ENCODE measurements at places on chromosomes 5 and 9. TPM values are rescaled to one million over a fixed set of nuclear protein-coding genes. Genes with fewer than 3 reads are reported as not detected.

GRCh38 chr9:121439711-121440664 lies 59.7 kb downstream of the GGTA1 start:
- no peak for DNase-seq

DNA sequence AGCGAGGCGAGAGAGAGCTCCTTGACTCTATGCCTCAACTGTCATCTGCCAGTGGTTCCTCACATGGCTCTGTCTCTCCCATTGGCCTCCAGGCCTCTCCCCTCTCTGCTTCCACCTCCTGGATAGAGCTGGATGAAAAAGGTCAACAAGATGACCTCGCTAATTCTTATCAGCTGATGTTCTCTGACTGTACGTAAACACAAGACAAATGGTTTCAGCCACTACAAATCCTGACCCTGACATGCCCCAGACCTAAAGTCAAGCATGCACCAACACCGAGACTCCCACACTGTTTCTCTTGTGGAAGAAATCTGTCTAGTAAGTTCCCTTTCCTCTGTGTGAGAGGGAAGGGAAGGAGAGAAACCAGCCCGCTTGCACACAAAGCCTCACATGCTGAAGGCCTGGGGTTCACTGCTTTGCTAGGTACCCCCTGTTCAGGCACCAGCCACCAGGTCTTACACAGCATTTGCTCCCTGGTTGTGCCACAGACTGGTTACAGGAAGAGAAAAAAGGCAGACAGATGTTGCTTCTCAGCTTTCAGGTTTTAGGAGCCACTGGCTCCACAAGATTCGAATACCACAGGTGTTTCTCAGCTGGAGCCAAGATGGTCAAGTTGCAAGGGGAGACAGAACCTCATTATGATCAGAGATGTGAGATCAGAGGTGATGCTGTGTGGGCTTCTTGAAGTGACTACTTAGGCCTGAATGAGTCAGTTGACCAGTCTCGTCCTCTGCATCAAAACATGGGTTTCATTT lies 592.5 kb downstream of the CCDC171 start:
- DNase-seq = no peak

GRCh38 chr5:125263356-125263755 lies 516.9 kb upstream of the ZNF608 start:
- no peak for DNase-seq

GRCh38 chr5:95727764-95728191 lies 3.4 kb upstream of the RHOBTB3 start:
- DNase-seq = no peak

GRCh38 chr5:35308421-35308820 lies 78.1 kb upstream of the PRLR start:
- no peak for DNase-seq

DNA sequence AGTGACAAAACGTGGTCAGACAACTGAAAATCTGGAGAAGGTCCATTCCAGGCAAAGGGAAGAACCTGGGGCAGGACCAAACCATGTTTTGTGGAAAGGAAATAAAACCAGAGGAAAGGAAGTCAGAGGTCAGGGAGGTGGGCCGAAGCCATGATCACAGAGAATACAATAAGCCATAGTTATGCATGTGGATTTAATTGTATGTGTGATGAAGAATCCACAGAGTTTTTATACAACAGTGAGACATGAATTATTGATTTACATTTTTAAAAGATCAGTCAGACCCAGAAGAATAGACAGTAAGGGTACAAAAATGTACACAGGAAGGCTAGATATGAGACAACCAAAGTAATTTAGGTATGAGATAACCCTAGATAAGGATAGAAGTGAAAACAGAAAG lies 20.8 kb downstream of the TTC33 start:
- DNase-seq = no peak

DNA sequence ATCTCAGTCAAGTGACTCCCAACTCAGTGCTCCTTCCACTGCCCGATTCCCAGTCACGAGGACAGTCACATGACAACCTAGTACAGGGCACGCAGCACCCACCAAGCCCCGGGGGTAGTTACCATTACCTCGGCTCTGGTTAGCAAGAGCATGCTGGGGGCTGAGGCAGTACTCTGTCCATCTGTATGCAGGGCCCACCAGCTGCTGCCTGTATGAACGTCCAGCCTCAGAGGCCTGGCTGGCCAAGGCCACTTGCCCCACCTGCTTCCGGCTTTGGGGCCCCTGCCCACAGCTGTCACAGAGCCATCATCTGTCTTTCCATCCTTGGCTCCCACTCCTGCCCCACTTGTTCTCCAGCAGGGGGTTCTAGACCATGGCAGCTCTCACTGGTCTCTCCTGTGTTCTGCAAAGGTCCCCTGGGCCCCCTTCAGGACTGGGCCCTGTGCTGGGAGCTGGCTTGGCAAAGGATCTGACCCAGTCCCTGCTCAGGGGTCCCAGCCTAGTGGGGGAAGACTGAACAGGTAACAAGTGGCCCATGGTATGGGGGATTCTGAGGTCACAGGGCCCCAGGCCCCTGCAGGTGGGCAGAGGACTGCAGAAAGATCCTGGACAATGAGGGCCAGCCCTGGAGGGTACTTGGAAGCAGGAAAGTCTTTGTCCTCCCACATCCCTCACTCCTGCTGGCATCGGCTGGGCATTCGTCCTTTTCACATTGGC lies 3.3 kb downstream of the RPL35 start:
- DNase-seq = no peak

DNA sequence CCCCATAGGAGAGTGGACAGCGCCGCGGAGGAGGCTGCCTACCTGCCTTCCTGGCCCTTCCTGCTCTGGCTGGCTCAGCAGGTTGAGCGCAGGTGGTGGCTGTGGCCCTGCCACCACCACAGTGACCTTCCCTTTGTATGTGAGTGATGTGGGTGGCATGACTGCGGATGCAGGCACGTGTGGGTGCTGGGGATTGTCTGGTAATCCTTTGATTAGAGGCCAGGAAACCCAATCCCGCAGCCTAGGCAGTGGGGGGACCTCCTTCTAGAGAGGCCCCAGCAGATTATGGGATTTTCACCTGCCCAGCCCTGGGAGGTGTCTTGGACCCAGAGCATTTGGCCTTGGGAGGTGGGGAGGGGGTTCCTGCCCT lies 16.5 kb downstream of the RXRA start:
- DNase-seq = no peak

DNA sequence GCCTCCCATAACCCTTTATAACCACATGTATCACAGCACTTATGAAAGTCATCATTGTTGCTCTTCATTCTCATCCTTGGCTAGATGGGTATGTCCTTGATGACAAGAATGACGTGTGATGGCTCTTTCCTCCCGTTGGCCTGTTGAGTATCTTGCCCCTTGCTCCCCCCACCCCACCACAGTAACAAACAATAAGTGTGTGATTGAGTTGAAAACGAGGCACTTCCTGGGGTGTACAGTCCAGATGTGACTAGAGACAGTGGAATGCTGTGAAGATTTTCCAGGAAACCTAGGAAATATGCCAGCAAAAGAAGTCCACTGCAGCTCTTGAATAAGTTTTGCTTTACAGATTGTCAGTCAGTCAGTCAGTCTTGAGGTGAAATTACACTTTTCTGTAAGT lies 262.5 kb downstream of the ELAVL2 start:
- DNase-seq = no peak

- DNase-seq = no peak
Observed at GRCh38 chr9:36550135-36550534, 22.6 kb upstream of the MELK start.

GRCh38 chr5:137960819-137961218 lies 71.6 kb downstream of the PKD2L2 start:
- no peak for DNase-seq

- no peak for DNase-seq
Observed at GRCh38 chr9:89254058-89254772, 56.8 kb upstream of the CKS2 start.

DNA sequence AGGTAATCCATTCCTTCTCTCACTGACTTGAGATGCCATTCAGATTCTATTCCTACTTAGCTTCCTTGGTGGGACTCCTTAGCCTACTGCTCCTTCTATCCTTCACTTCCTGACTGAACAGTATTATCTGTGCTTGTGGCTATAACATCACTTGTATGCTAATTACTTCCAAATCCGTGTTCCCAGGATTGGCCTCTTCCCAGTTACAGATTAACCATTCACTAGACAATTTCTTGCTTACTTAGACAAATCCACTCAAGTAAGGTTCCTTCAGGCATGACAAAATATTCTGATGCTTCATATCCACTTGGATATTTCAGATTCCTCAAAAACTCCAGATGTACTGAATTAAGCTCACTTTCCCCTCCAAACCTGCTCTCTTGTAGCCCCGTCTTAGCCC lies 18.3 kb downstream of the LIFR start:
- no peak for DNase-seq

C9orf50 gene
- not detected for total RNA-seq

TAF11L3 gene
- total RNA-seq = not detected

GOLGA1 gene
- 19.0 TPM for total RNA-seq

FRRS1L gene
- 108 TPM for total RNA-seq

CDX1 gene
- total RNA-seq = not detected

MARCOL gene
- total RNA-seq = not detected

SSBP2 gene
- total RNA-seq = 117 TPM

PCDHB10 gene
- total RNA-seq = 15.6 TPM

EMB gene
- 7.9 TPM for total RNA-seq

PPP1R26 gene
- total RNA-seq = 20.1 TPM
